EL (cell line): ENCODE measurements at places on chromosomes 6 and 20.
A peak's percentile ranks its signal among the peaks of the same experiment; 100 is the strongest.

GRCh38 chr20:46416421-46416820 lies 10.0 kb upstream of the ELMO2 start:
- no peak for DNase-seq

DNA sequence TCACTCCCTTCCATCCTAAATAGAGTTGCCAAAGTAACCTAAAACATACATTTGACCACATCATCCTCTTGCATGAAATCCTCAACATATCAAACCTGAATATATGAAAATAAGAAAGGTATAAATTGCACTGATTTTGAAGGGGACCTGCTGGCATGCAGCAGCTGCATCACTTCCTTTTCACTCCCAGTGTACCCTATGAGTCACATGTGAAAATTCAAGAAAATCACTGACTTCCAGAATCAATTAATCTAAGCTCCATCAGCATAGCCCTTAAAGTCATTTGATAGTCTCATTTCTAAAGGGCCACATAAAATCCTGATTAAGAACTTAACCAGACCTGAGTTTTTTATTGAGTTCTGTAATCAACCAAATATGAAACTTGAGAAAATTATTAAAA lies 24.3 kb downstream of the SNX14 start:
- DNase-seq, result peak; percentile 34

DNA sequence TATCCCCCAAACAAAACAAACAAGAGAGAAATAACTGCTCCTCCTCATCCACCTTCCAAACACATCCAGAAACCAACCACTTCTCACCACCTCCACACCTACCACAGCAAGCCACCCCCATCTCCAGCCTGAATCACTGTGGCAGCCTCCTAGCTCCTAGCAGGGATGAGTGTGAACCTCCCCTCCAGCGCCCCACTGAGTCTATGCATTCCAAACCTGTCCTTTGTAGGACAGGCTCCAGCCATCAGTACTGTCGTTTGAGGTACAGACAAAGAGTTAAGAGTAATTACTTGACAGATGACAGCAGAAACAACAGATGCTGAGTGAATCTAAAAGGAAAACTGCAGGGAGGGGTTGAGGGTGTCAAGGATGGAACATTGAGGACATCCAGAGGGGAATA lies 2.4 kb downstream of the METTL24 start:
- no peak for DNase-seq

DNA sequence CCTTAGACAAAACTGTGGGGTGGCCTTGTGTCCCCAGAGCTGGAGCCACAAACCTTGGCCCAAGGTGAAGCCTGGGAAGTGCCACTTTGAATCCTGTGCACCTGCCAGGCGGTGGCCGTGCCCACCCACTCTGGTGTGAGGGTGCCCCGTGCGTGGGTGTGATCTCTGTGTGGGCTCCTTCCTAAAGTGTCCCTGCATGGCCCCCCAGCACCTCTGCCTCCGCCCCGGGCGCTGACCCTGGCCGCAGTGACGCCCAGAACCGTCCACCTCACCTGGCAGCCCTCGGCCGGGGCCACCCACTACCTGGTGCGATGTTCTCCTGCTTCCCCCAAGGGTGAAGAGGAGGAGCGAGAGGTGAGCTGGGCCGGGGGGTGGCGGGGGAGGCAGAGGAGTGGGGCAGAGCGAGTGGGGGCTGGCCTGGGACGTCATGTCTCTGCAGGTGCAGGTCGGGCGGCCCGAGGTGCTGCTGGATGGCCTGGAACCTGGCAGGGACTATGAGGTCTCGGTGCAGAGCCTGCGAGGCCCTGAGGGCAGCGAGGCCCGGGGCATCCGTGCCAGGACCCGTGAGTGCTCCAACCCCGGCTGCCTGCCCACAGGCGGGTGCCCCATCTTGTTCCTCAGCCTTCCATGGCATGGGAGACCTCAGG lies 18.3 kb downstream of the COL20A1 start:
- no peak for DNase-seq

- DNase-seq, result peak; percentile 98
Observed at GRCh38 chr6:17907406-17908229, 79.8 kb downstream of the KIF13A start.
